ENCODE measurements at places on chromosomes 16 and 17.

- no peak for DNase-seq
These were observed 214.4 kb upstream of the CHMP6 start for GRCh38 chr17:80777274-80777673.

DNA sequence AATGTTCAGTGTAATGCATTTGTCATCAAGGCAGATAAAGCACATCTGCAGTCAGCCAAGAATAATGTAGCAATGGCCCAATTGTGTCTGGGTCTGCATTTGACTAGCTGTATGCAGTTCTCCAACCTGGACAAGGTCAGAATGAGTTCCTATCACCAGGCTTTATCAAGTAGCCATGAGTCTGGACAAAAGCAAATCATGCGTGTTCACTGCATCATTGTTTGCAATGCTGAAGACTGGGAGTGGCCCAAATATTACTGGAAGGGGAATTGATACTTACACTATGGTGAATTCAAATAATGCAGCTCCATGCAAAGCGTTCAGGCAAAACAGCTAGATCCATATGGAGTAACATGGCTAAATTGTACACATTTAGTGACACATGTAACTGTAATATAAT, 250.9 kb downstream of the TOX3 start:
- DNase-seq, result no peak

DNA sequence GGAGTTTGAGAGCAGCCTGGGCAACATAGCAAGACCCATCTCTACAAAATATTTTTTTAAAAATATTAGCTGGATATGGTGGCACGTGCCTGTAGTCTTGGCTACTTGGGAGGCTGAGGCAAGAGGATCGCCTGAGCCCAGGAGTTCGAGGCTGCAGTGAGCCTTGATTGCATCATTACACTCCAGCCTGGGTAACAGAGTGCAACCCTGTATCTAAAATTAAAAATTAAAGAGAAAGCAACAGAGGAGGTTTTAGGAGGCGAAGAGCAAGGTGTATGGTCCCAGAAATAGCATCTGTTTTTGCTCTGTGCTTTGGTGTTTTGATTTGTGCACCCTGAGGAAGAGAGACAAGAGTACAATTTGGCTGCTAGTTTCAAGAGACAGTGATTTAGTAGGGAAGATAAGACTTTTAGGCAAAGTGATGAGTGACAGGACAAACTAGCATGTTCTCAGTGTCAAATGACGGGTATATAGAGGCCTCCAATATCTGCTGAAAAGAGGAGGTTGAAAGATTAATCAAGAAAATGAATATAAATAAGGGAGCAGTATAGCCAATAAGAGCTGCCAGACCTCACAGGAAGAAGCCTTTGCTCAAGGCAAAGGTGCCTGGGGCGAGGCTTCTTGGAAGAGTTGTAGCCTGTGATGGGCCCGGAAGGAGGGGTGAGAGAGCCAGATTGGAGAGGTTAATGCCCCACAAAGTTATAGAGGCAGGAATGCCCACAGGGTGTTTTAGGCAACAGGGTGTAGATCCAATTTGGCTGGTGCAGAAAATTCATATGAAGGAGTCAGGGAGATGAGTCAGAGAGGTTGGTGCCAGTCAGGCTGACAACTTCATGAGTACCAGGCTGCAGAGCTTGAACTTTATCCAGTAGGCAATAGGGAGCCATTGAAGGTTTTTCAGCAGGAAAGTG, 11.4 kb downstream of the HLF start:
- no peak for DNase-seq

GRCh38 chr16:87407511-87408112, 15.5 kb downstream of the MAP1LC3B start:
- no peak for DNase-seq

- no peak for DNase-seq
These were observed 14.4 kb downstream of the SYT17 start for GRCh38 chr16:19182481-19182880.

GRCh38 chr17:28717578-28718332, at the start of gene RAB34:
RAB34 (minus strand) TSS chr17:28717868; CDS start chr17:28717266, 602 bp downstream.
- DNase-seq, result no peak

DNA sequence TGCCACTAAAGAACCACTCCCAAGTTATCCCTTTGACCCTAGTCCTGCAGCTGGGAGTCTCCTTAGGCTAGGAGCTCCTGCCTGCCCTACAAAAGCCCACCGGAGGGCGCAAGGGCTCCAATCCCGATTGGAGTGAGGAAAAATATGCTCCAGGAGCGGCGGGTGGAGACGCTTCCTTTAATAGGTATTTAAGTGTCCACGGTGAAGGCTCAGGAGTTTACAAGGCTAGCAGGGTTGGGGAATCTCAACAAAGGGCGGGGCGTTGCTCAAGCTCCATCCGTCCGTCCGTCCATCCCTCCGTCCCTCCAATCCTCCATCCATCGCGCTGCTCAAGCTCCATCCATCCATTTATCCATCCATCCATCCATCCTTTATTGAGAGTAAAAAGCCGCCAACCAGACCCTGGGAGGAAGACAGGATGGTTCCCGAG, 556 bp upstream of the SPNS1 start:
- peak; percentile 47 for DNase-seq

- DNase-seq, result peak; percentile 1
These were observed 782 bp downstream of the FAM83G start for GRCh38 chr17:19003543-19004420.

- no peak for DNase-seq
These were observed 45.4 kb upstream of the HSBP1 start for GRCh38 chr16:83762141-83762991.

- no peak for DNase-seq
These were observed 431 bp downstream of the TEKT3 start for GRCh38 chr17:15340966-15341365.

GRCh38 chr17:28841901-28842281, 699 bp downstream of the FAM222B start:
- no peak for DNase-seq

DNA sequence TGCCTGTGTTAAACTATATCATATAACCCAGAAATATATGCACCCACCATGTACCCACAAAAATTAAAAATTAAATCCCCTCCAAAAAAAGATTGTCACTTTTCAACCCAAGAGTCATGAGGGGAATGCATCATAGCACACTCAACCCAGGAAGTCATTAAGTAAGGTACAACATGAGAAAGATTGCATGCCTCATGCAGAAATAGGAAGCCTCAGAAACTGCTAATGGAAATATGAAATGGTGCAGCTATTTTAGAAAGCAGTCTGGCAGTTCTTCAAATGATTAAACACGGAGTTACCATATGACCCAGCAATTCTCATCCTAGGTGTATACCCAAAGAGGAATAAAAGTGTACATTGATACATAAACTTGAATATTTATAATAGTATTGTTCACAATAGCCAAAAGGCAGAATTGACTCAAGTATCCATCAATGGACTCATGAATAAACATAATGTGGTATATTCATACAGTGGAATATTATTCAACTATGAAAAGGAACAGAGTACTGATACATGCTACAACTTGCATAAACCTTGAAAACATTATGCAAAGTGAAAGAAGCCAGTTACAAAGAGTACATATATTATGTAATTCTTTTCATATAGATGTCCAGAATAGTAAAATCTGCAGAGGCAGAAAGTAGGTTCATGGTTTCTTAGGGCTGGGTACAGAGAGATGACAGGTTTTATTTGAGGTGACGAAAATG, 70.4 kb downstream of the TMEM100 start:
- DNase-seq, result no peak

DNA sequence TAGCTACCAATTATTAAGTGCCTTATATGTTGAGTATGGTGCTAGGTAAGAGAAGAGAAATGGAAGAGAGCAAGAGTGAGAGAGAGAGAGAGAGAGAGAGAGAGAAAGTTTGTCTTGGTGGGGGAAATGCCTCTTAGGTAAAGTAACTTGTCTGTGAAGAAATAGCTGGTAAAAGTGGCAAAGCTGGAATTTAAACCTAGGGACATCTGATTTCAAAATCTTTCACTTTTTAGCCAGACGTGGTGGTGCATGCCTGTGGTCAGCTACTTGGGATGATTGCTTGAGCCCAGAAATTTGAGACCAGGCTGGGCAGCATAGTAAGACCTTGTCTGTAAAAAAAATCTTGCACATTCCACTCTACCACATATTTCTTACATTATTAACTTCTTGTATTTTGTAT, 23.0 kb upstream of the CDR2 start:
- no peak for DNase-seq

DNA sequence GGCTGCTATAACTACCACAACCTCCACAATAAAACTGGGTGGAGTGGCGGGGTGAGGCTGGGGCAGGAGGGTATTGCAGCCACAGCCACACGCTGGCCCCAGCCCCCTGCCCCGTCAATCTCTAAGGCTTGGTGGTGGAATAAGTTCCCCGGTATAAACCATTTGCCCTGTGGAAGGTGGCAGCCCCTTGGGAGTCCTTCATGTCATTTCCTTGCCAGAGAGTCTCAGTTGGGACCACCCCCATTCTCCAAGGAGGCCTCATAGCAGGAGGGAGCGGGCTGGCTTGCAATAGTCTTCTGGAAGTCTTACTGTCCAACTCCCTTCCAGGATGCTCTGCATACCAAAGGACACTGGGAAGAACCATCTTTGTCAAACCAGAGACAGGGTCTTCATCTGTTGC, 19.4 kb downstream of the CD300A start:
- no peak for DNase-seq

DNA sequence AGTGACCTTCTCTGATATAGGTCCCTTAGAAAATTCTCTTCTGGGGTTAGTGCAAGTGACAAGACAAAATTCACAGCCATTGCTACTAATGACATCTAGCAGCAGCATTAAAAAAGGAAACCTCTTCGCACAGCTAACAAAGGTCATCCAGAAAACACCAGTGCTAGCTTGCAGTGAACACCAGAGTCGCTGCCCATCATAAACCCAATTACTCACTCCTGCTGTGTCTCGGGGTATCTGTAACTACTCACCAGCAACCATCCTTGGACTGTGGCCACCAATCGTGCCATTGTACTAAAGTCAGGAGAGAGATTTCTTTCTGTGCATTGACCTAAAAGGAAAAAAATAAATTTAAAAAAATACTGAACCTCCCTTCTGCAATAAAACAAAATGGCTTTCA, 1494.7 kb upstream of the CDH8 start:
- DNase-seq, result no peak
